ENCODE measurements at places on chromosomes 5 and 9.

DNA sequence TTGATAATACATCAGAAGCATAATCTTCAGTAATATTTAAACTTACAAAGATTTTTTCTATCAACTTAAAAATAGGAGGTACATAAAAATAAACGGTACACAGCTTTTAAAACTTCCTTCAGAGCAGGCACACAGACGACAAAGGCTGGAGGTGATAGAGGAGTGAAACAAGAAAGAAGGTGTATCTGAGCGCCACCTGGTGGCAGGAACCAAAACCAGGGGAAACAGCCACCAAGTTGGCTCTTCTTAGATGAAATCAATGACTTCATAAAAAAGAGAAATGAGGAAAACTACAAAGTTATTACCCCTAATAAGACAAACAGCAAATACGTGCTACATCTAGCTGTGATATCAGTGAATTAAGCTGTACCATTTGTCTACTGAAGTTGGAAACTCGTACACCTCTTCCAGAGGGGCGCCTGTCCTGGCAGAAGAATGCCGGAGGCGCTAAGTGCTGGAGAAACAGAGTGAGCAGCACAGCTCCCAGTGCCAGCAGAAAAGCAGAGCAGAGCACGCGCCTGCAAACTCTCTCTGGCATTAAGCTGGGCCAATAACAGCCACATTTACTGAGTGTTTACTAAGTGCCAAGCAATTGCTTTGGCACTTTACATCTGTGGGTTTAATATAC is 85.9 kb downstream of the SETX start:
- no peak for DNase-seq

- no peak for DNase-seq
These were observed 4.8 kb upstream of the HAND1 start for GRCh38 chr5:154482528-154483449.

DNA sequence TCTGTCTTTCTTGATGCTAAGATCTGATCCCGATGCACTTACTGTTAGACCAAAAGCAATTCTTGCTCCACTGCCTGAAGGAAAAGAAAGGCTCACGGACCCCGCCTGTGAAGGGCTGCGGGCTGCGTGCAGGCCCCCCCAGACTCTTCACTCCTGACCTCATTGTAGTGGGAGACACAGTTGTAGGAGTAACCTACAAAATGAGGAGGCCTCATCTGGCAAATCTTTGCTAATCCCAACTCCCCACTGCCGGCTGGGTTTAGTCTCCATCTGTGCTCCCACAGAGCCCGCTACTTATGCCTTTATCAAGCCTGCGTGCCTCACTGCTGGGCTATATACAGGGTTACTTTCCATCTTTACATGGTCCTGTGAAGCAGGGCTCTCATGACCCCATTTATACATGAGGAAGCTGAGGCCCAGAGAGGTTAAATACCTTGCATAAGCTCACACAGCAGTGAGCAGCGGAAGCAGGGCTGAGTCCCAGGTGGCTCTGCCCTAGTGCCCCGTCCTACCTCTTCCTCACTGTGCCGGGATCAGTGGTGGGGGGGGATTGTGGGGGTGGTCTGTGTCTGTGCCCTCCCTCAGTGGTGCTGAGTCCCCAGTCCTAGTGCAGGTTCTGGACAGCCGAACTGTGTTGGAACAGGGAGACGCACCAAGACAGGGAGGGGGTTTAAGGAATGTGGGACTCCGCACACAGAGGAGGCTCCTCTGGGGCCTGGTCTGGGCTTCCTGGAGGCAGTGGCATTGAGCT is 43.9 kb upstream of the RNF130 start:
- DNase-seq = no peak

DNA sequence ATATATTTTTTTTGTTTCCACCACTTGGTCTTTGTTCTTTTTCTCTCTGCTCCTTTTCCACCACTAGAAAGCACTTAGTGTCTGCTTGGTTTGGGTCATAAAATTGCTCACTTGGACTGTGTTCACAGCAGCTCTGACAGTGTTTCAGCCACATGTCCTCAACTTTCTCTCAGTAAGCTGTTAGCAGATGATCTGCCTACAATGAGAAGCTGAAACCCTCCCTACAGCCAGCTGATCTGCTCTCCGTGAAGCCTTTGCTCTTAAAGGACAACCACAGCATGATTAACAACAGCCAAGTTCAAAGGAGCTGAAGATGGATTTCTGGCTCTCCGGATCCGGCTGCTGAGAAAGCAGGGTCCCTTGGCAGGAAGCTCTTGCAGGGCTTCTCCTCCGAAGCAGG is 31.6 kb downstream of the PRLR start:
- DNase-seq = no peak

DNA sequence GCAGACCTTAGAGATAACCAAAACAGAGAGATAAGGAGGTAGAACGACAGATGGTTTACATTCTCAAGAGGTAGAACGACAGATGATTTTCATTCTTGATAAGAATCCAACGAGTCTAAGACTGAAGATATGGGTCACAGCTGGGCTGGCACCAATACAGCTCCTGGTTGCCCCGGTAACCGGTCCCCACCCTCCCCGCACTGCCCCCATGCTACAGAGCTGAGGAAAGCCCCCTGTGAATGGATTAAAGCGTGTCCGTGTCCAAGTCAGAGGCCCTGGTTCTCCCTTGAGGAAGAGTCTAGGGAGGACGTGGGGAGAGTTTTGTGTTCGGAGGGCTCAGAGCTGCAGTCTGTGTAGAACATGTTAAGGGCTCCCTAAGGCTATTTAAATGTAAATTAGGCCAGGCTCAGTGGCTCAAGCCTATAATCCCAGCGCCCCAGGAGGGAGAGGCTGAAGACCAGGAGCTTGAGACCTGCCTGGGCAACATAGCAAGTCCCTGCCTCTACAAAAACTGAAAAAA is 8.1 kb downstream of the IDNK start:
- DNase-seq = no peak

DNA sequence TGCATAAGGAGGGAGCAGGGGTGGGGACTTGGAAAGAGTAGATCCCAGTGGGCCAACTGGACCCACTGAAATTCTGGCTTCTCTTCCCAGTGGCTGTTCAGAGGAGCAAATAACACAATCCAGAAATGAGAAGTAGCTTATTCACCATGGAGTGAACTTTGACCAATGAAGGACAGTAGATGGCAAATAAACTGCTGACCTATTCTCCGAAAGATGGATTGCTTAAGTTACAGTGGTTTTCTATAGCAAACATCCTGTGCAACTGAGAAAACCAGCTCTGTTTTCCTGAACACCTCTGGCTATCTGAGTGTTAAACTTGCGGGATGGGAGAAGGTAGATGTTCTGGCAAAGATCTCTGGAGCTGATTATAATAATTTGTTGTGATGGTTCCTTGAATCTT is 325.1 kb downstream of the SPATA31D1 start:
- no peak for DNase-seq
